ENCODE measurements at places on chromosomes 12 and 14.
A peak's percentile ranks its signal among the peaks of the same experiment; 100 is the strongest.

DNA sequence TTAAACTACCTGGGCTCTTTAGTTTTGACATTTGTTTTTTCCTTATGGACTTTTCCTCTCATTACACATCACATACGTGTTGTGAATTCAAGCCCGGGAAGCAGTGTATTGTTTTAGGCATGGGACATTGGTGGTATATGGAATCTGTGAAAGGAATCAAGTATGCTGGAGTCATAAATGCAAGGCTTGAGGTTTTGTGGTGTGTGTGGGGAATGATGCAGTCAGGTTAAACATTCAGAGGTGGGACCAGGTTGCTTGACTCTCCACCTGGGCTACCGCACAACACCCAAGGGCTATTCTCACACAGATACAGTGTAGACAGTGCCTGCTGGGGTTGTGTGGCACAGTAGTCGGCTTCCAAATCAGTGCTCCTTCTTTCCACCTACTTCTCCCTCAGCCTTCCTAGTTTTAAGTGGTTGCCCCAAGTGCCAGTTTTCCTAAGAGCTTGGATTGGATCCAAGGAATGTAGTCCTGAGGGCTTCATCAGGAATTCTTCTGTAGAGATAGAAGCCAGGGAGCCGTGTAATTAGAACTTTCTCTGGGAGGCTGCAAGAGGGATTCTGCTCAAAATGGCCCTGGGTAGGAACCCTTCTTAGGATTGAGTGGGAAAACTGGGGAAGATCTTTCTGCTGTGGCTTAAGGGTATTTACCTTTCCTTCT, 243.7 kb downstream of the C12orf75 start:
- DNase-seq, result no peak

DNA sequence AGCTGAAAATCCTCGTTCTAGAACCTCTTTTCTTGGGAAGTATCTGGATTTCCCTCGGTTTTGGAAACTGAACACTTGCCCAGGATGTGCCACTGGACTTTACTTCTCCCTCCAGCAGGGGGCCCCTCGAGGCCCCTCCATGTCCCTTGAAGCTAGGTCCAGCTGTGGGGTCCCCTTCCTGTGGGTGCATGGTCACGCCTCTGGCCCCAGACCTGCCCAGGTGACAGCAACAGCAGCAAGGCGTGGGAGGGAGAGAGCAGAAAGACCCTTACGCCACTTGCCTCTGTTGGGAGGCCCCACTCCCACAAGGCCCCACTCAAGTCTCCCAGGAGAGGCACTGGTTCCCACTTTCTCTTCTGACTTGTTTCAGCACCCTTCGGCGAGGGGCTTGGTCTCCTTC, 3.1 kb downstream of the SLC25A29 start:
- DNase-seq, result peak; percentile 55

GRCh38 chr14:96798956-96799355, 1.8 kb downstream of the VRK1 start:
- no peak for DNase-seq

DNA sequence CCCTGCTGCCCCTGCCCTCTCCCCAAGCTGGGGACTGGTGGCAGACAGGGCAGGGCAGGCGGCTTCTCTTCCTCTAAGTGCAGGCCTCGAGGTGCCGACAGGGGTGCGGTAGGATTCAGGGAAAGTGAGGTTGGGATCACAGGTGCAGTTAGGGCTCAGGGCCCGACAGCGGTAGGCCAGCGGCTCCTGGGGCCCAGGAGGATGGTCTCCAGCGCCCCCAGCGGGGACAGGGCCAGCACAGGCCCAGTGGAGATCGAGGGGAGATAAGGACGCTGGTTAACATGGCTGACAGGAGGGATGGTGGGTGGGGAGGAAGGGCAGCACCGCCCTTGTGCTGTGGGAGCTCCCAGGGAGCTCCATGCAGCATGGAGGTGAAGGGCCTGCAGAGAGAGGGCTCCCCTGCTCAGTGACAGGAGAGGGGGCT, 935 bp upstream of the CRIP1 start:
- DNase-seq, result no peak

GRCh38 chr14:70893858-70894291, 13.4 kb upstream of the PCNX1 start:
- DNase-seq, result no peak

DNA sequence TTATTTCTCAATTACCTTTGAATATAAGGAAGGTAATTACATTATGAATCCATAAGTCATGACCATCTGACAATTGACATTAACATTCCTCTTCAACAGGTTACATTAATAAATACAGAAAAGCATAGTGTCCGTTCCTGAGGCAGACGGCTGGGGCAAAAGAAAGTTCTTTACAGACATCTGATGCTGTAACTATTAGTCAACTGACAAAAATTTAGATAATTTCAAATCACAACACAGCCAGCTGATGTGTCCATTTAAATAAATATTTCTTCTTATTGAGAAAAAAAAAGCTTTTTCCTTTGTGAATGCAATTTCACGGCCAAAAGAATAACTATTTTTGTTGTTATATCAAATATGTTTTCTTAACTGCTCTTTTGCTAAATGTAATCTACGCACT, 9.2 kb upstream of the PYROXD1 start:
- no peak for DNase-seq

- no peak for DNase-seq
Observed at GRCh38 chr12:69298947-69299346, 49.2 kb upstream of the LYZ start.

- DNase-seq, result no peak
Observed at GRCh38 chr12:75888874-75889613, 142.5 kb downstream of the PHLDA1 start.

DNA sequence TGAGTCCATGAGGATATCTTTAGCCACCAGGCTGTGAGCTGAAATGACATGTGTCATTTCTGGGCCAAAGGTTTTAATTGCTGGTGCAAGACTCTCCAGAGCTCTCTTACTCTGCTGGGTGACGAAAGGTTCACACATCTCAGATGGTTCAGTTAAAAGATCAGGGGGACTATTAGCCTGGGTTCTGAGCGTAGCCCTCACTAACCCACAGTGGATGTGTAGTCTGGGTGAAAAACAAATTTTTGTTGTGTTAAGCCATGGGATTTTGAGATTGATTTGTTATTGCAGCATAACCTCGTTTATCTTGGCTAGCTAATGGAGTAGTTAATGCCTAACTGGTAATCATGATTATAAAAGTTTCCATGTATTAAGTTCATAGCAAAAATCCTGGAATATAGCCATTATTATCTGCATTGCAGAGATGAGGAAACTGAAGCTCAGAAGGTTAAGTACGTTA, 251.5 kb downstream of the RMST start:
- DNase-seq, result no peak

DNA sequence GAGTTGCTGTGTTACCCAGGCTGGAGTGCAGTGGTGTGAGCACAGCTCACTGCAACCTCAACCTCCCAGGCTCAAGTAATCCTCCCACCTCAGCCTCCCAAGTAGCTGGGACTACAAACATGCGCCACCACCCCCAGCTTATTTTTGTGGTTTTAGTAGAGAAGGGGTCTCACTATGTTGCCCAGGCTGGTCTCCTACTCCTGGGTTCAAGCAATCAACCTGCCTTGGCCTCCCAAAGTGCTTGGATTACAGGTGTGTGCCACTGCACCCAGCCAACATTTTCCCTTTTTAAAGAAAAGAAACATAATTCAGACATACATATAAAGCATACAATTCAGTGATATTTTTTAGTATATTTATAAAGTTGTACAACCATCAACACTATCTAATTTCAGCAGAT, 44.4 kb downstream of the RESF1 start:
- DNase-seq, result no peak

GRCh38 chr14:64841772-64842750, 37.6 kb downstream of the SPTB start:
- DNase-seq, result no peak

- no peak for DNase-seq
Observed at GRCh38 chr12:45596366-45596765, 133.1 kb upstream of the ARID2 start.

- no peak for DNase-seq
Observed at GRCh38 chr14:57326253-57326652, 57.5 kb downstream of the AP5M1 start.

DNA sequence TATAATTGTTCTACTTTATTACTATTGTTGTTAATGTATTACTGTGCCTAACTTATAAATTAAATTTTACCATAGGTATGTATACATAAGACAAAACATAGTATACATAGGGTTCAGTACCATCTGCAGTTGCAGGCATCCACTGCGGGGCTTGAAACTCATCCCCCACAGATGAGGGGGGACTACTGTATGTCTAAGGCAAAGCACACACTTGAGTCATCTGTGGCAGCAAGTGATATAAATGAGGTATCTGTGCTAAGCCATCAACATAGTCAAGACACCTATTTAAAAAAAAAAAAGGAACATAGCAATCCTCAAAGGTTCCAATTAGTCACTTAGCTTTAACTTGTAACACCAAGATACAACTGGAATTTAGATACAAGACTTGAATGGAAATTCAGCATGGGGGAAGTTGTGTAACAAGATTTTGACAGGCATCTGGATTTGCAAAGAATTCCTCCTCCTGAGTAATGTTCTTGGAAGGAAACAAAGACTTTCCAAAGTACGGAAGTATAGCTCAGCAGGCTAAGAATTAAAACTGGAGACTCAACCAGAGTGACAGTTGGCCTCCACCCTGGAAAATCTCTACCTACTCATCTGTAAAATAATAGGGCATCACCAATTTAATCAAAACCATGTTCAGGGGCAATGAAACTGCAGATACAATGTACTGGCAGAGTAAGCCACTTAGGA, 14.9 kb downstream of the DCAF5 start:
- no peak for DNase-seq

- DNase-seq, result peak; percentile 3
Observed at GRCh38 chr12:18799561-18799960, 61.6 kb downstream of the CAPZA3 start.

- no peak for DNase-seq
Observed at GRCh38 chr12:49345051-49345824, 1.4 kb upstream of the DNAJC22 start.

GRCh38 chr14:97594306-97594705, 797.1 kb downstream of the VRK1 start:
- DNase-seq, result no peak

- DNase-seq, result no peak
Observed at GRCh38 chr12:52360106-52360662, 7.1 kb downstream of the KRT85 start.

DNA sequence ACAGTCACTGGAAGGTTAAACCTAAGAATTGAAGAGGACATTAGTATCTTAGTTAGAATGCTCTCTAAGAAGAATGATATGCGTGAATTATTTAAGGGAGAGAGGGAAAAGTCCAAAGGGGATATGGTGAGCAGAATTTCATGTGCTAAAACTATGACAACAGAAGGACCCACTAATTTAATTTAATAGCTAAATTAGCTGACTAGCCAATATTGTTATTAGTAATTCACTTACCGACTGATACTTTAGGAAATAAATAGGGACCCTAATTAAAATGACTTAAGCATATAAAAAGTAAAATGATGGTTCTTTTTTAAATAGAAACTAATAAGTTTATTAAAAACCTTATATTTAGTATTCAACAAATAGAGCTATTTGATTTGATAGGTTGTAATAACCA, 179.6 kb downstream of the RASSF9 start:
- DNase-seq, result no peak

GRCh38 chr14:20818861-20819260, 16.2 kb upstream of the RNASE1 start:
- no peak for DNase-seq

- DNase-seq, result no peak
Observed at GRCh38 chr14:36683083-36683724, 21.5 kb downstream of the PAX9 start.

DNA sequence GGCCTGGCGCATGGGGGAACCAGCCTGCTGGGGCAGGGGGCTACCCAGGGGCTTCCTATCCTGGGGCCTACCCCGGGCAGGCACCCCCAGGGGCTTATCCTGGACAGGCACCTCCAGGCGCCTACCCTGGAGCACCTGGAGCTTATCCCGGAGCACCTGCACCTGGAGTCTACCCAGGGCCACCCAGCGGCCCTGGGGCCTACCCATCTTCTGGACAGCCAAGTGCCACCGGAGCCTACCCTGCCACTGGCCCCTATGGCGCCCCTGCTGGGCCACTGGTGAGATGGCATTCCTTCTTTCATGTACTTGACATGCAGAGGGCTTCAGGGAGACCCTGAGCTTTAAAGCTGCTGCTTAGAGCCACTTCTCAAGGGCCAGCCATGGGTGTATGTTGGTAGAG, 9.0 kb downstream of the LGALS3 start:
- no peak for DNase-seq

DNA sequence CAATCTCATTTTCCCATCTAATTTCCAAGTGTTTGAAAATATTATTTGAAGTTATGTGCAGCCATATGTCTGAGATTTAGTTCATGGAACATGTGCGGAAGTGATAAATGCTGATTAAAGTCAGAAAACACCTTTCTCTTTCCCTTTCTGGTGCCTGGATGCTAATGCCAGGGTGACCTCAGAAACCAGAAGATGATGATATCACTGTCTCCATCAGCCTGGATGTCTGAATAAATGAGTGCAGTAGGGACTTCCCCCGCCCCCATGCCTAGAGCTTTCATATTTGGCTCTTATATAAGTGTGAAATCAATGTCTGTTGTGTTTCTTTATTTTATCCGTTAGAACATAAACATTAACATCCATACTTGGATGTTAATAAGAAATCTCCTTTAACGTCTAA, 261.9 kb upstream of the LRIG3 start:
- no peak for DNase-seq

GRCh38 chr14:72744416-72745120, 149.3 kb downstream of the DPF3 start:
- DNase-seq, result no peak

GRCh38 chr14:75661499-75661814, 411 bp downstream of the TTLL5 start:
- no peak for DNase-seq

DNA sequence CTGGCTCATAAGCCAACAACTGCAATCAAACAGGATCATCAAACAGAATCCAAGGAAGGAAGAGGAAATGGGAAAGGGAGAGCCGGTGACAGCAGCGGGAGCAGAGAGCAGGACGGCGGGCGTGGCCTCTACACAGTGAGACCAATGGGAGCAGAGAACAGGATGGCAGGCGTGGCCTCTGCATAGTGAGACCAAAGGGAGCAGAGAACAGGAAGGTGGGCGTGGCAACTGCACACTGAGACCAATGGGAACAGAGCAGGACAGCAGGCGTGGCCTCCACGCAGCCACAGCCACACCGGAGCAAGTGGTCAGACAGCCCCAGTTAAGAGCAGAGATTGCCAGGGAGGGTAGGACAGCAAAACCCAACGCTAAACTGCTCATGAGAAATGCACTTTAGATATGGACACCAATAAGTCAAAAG, 16.4 kb downstream of the LRCOL1 start:
- DNase-seq, result peak; percentile 93

GRCh38 chr12:171743-172676, 41.9 kb downstream of the SLC6A12 start:
- no peak for DNase-seq

DNA sequence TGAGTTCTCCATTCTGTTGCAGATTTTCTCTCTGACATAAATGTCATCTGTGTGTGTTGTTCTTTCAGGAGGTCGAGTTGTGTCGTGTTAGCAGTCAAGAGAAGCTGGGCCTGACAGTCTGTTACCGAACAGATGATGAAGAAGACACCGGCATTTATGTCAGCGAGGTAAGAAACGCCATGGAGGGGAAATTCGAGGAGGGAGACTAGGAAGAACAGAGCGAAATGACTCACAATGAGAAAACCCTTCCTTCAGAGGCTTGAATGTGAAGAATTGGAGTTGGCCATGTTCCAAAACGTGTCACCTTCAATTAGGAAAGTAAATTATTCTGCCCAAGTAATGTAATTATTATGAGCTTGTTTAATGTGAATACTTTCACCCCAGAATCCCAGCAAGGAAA, 364.5 kb downstream of the PDZRN4 start:
- DNase-seq, result no peak

- DNase-seq, result no peak
Observed at GRCh38 chr12:27179400-27180214, 64.5 kb upstream of the STK38L start.

All from HTR-8/SVneo (cell line).